Activated CD4-positive, alpha-beta T cell treated with anti-CD3 and anti-CD28 coated beads for 1 hour (primary cell): ENCODE measurements at places on chromosomes 1 and 21.

- DNase-seq = no peak
Observed at GRCh38 chr1:214859647-214860046, 222.9 kb upstream of the KCNK2 start.

GRCh38 chr1:231053493-231054162, 13.6 kb upstream of the FAM89A start:
- no peak for DNase-seq

DNA sequence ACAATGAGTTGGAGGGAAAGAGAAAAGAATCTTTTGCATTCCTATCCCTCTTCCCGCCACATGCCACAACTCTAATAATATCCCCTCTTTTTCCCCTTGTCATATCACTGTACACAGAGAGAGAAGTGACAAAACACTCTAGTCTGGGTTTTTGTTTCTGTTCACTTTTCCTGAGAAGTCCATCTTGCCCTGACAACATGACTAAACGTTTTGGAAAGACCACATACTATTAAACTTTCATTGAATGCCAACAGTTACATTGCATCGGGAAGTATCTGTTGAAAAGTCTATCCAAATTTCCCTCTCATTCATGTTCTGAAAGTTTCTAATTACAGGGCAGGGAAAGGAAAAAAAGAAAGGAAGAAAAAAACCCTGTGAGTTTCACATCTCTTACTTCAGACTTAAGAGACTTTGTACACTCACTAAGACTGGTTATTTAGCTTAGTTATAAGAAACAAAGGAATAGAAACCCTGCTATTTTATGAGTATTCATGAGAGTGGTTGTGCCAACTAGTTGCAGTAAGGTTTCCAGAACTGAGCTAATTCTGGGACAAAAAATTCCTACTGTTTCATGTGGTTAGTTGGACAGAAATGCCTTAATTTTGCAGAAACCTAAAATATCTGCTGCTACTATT, 16.9 kb downstream of the PLA2G4A start:
- no peak for DNase-seq

DNA sequence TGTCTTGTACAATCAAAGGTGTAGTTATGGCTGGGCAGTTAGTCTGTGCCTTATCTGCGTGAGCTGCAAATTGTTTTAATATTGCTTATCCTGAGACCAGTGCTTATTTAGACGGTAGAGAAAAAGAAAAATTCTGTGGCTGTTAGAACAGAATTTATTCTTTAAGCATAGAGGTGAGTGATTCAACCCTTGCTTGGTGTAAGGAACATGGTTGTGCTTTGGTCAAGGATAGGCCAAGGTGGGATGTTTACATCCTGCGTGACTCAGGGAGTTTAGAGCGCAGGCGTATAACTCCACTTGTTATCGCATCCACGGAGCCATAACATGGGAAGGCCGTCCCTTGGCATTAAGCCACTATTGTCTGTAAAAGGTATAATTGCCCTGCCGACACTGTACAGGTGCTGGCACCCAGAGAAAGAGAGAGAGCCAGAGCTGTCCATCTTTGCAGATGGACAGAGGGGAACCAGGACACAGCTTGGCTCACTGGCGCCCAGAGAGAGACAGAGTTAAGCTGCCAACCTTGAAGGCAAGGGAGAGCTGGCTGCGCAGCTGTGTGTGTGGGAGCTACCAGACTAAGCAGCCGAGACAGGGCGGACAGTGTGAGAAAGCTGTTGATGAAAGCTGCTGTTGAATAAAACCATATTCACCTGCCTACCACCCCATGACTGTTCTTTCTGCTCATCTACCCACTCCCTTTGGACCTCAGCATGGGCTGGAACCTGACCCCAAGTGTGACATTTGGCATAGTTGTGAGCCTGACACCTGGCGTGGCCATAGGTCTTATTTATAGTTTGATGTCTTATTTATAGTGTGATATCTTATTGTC, 200.4 kb downstream of the DYRK1A start:
- DNase-seq = no peak

GRCh38 chr1:231606712-231607111, 19.9 kb upstream of the DISC1 start:
- DNase-seq = no peak

DNA sequence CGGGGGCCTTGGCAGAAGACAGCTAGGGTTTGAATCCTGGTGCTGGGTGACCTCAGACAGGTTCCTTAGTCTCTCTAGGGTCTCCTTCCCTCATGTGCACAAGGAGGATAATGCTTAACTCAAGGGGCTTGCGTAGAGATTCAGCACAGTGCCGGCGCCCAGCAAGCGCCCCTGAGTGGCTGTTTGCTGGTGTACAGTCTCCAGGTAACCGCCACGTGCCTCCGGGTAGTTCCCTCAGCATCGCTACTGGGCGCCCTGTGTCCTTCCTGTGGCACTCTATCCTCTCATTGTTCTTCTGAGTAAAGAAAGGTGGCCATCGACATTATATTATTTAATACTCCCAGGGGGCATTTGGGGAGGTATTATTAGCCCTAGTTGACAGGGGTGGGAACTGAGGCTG, 80.9 kb downstream of the NENF start:
- DNase-seq = no peak

GRCh38 chr1:7581754-7582459, 189.2 kb upstream of the VAMP3 start:
- no peak for DNase-seq

DNA sequence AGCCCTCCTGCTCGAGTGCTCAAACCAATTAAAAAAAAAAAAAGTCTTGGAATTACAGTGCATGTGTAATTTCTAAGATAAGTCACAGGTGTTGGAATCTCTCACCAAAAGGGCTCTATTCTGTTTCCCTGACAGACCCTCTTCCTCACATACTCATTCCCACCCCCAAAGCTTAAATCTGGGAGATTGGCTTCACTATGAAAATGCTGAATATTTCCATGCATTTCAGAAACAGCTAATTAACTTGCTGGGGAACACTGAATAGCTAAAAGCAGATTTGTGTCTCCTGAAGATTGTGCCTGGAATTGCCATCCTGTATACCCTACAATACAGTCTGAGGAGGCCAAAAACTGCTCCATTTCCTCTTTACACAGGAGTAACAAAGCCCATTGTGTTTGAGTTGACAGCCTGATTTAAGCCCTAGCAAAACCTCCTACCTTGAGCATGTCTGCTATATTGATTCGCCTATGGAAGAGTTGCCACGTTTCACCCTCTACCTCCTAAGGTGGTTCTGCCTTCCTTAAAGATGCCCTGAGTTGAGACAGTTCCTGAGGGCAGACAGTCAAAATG, 1.4 kb upstream of the PIK3R3 start:
- no peak for DNase-seq

- no peak for DNase-seq
Observed at GRCh38 chr1:225694151-225694603, 41.3 kb upstream of the ENAH start.

GRCh38 chr1:51472359-51472758, 46.7 kb downstream of the EPS15 start:
- no peak for DNase-seq

- no peak for DNase-seq
Observed at GRCh38 chr1:14826172-14826636, 227.7 kb downstream of the KAZN start.

GRCh38 chr1:98538106-98538505, 123.4 kb upstream of the SNX7 start:
- no peak for DNase-seq

DNA sequence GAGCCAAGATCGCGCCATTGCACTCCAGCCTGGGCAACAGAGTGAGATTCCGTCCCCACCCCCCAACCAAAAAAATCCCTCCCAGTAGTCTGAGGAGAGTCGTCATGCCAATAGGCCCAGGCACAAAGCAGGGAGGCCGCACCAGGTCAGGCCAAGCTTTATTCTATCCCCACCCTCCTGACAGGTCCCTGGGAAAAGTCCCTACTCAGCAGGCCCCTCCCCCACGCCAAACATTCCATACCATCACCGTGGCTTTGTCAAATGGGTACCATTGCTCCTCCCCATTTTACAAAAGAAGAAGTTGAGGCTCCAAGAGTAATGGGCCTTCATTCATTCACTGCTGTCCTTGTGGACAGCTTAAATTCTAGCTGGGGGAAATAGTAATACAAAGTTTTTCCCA, 5.3 kb downstream of the GPR3 start:
- no peak for DNase-seq

- no peak for DNase-seq
Observed at GRCh38 chr1:44246806-44247205, 33.5 kb downstream of the DMAP1 start.

GRCh38 chr1:218348628-218349071, 3.5 kb downstream of the TGFB2 start:
- no peak for DNase-seq

- DNase-seq = no peak
Observed at GRCh38 chr1:21822349-21822748, 10.3 kb downstream of the LDLRAD2 start.

GRCh38 chr1:29271724-29272123, 35.4 kb downstream of the PTPRU start:
- no peak for DNase-seq

DNA sequence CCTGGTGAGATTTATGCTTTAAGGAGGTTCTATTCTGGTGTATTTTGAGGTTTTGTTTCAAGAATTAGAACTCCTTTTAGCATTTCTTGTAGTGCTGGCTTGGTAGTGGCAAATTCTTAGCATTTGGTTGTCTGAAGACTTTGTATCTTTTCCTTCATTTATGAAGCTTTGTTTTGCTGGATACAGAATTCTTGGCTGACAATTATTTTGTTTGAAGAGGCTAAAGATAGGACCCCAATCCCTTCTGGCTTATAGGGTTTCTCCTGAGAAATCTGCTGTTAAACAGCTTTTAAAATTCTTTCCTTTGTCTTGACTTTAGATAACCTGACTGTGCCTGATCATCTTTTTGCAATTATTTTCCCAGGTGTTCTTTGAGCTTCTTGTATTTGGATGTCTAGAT, 58.6 kb downstream of the GPR137B start:
- DNase-seq = no peak

DNA sequence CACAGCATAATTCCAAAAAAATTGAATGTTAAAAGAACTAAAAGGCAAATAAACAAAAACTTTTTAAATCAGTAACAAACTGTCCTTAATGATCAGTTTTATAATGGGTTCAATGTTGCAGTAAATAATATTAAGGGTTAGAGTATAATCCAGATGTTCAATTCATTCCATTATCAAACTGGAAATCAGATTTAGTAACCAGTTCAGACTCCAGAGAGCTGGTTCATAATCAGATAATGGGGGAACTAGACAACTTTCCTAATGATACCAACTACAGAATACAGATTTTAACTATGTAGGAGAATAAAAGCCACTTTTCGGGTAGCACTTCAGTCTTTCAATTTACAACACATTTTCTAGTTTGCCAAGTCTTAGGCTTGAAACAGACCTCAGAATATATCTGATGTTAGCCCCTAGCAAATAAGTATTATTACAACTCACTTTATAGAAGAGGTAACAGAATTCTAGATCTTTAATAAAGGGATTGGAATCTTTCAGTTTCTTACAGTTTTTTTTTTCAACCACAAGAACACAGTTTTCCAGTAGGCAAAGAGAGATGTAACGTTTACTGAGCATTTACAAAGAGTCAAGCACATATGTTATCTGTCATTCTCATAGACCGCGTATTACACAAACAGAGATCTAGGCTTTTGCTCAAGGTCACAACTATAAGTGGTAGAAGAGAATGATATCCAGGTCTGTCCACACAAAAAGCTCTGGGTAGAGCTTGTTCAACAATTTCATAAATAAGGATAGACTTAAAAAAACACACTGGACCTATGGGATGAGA, 1.9 kb upstream of the DCAF6 start:
- DNase-seq = no peak

GRCh38 chr1:220217383-220217988, 54.8 kb downstream of the RAB3GAP2 start:
- no peak for DNase-seq

- DNase-seq = no peak
Observed at GRCh38 chr1:191155178-191155577, 677.5 kb upstream of the BRINP3 start.

DNA sequence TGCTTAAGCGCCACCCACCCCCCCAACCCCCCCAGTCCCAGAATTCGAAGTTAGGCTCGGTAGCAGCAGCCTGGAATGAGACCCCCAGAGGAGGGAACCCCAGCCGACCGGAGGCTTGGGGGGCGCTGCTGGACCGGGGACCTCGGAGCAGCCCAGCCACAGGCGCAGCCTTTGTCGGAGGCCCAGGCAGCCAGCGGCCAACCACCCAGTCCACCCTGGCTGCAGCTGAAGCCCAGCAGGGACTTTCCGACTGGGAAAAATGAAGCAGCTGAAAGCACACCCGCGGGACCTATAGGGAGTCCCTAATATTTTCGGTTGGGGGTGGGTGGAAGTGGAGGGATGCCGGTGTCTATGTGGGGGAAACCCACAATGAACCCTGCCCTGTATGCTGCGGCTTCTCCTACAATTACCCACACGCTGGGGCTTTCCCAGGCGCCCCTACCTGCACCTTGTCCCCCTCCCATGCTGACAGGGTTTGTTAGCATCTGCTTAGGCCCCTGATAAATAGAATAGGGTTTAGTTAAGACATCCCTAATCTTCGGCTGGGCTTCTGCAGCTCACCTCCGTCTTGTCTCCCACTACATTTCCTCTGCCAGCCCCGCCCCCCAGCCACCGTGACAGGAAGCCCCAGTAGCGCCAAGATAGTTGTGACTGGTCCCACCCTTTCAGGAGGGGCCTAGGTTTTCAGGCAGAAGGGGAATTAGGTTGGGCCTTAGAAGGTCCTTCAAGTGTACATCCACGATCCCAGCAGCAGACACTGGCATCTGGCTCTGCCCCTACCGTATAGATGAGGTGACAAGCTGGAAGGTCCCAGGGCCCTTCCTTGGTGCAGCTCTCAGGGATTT, 838 bp downstream of the CCDC28B start:
- DNase-seq = peak; percentile 59

GRCh38 chr21:42962380-42963007, 11.9 kb upstream of the PKNOX1 start:
- no peak for DNase-seq

DNA sequence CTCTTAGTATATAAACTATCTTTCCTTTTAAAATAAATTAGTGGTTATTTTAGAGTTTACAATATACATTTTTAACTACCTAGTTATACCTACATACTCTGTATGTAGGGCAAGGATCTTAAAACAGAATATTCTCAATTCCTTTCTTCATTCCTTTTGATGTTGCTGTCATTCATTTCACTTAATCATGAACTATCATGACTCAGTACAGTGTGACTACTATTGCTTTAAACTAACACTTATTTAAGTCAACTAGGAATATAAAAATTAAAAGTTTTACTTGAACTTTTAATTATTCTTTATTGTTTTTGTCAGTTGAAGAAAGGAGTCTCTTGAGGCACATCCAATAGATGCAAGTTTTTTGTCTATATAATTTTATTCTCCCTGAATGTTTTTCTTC, 726.4 kb downstream of the BRINP3 start:
- no peak for DNase-seq

DNA sequence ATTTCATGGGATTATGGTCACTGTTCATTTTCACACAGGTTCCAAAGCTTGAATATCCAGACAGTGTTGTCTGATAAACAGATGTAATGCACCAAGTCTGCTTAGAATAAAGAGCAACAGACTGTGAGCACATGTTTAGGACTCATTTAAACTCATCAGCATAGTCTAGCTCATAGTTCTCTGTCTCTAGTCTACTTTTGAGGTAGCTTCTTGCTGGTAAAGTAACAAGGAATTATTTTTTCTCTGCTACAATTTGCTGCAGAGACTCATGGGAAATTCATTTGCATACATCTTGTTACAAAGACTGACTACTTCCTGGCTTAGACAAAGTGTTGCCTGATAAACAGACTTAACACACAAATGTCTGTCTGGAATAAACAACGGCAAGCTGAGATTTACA, 187.2 kb downstream of the NFIA start:
- DNase-seq = no peak
